ENCODE measurements at places on chromosomes 2 and 18.

GRCh38 chr2:143835481-143835880 is 684.4 kb downstream of the ZEB2 start:
- H3K27me3 ChIP-seq = no peaks in the 10 kb centered on the region
- H3K4me1 ChIP-seq = no peaks in the 10 kb centered on the region
- H3K27ac ChIP-seq = no peak overlapping the region
- H3K4me3 ChIP-seq = no peak overlapping the region
- no peak for DNase-seq

DNA sequence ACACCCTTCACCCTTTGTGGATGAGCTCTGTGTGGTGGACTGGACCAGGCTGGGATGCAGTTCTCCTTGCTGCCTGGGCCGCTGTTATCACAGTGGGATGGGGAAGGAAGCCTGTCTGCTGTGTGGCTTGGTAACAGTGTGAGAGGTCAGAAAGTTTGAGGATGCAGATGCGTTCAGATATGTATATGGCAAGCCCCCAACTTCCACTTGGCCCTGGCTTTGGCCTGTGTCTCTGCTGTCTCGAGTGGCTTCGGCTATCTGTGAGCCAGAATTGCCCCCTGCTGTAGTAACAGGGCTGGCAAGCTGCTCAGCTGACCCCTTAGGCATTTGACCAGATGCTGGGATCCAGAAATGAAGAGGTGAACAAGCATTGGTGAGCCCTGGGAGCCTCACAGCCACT is 106.8 kb downstream of the WDSUB1 start:
- no peak overlapping the region for H3K4me3 ChIP-seq
- no peaks in the 10 kb centered on the region for H3K36me3 ChIP-seq
- H3K27me3 ChIP-seq = no peaks in the 10 kb centered on the region

DNA sequence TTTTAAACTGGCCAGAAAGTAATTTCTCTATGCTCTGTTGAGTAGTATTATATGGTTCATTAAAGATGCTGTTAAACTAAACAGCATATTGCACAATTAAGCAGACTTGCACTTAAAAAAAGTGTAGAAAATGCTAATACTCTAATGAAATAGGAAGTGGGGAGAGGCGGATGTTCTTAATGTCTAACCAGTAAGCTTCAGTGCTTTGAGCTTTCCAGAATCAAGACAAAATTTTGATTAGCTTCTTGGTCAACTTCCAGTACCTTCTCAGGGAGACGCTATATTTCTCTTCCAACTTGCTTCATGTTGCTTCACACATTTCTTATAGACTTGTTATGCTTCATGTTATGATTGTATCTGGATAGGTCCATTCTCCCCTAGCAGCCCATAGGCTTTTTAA is 89.1 kb downstream of the MAP2 start:
- H3K36me3 ChIP-seq = no peaks in the 10 kb centered on the region
- no peak overlapping the region for H3K27ac ChIP-seq
- no peaks in the 10 kb centered on the region for H3K4me1 ChIP-seq
- DNase-seq = no peak
- no peaks in the 10 kb centered on the region for H3K27me3 ChIP-seq

GRCh38 chr2:222398446-222398885 is 25.9 kb upstream of the SGPP2 start:
- no peak overlapping the region for H3K27ac ChIP-seq
- H3K4me1 ChIP-seq = no peaks in the 10 kb centered on the region
- H3K4me3 ChIP-seq = no peak overlapping the region
- DNase-seq = no peak

DNA sequence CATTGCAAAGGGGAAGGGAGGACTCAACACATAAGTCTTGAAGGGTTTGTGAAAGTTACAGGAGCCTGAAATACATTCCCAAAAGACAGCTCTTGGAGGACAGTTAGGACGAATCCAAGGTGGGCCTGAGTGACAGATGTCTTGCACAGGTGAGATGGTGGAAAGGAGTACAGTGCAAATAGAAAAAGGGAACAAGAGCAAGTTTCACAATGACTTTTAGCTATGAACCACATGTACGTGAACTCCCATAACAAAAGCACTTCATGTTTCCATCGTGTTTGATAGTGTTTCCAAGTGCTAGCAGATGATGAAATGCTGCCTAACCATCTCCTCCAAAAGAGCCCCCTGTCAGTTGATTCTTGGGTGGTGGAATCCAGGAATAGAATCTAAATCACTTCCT is 1.8 kb downstream of the IL18RAP start:
- H3K27ac ChIP-seq = no peak overlapping the region
- no peak overlapping the region for H3K4me3 ChIP-seq
- H3K27me3 ChIP-seq = no peaks in the 10 kb centered on the region
- no peak for DNase-seq
- no peaks in the 10 kb centered on the region for H3K4me1 ChIP-seq

DNA sequence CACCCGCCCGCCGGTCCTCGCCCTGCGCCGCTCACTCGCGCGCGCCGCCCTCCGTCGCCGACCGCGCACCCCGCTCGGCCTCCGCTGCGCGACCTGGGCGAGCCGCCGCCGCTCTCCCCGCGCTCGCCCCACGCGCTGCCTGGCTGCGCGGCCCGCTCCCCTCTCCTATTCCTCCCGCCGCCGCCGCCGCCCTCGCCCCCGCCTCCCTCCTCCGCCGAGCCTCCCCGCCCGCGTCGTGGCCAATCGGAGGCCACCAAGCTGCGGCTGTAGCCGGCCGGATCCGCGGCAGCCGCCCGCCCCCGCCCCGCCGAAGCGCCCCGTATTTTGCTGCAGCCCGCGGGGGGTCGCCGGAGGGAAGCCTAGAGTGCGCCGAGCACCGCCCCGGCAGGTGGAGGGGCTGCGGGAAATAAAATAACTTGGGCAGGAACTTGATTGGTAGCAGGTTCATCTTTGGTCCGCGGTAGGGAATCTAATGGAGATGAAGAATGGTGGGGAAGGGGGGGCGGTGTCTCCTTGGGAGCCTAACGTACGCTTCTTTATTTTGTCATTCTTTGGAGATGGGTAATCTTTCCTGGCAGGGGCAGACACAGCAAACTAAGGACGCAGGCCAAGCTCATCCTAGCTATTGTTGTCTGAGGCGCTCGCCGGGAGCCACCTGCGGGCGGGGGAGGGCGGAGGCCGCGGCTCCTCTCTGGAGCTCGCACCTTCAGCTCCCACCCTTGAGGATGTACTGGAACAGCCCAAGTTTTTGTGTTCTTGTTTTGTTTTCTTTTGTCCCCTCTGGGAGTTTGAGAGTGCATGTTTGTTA is 1.1 kb upstream of the CDH2 start:
- peak; percentile 77 for DNase-seq
- H3K36me3 ChIP-seq = no peaks in the 10 kb centered on the region
- H3K27me3 ChIP-seq = no peaks in the 10 kb centered on the region
- peak overlapping the region; percentile 39 for H3K4me3 ChIP-seq
- peak overlapping the region; percentile 72 for H3K27ac ChIP-seq
- peaks cover 4% of the 10 kb centered on the region for H3K4me1 ChIP-seq

GRCh38 chr2:162480067-162480466 is 136.1 kb downstream of the GCA start:
- no peaks in the 10 kb centered on the region for H3K27me3 ChIP-seq
- H3K36me3 ChIP-seq = no peaks in the 10 kb centered on the region
- H3K27ac ChIP-seq = no peak overlapping the region
- no peaks in the 10 kb centered on the region for H3K4me1 ChIP-seq

GRCh38 chr2:241906826-241907570 is 37.5 kb downstream of the RTP5 start:
- H3K4me3 ChIP-seq = no peak overlapping the region
- H3K27me3 ChIP-seq = no peaks in the 10 kb centered on the region
- peak overlapping the region; percentile 38 for H3K27ac ChIP-seq
- peaks cover 11% of the 10 kb centered on the region for H3K4me1 ChIP-seq

GRCh38 chr2:21017748-21018276 is 26.1 kb downstream of the APOB start:
- H3K27ac ChIP-seq = no peak overlapping the region
- H3K27me3 ChIP-seq = no peaks in the 10 kb centered on the region
- H3K4me3 ChIP-seq = no peak overlapping the region
- H3K4me1 ChIP-seq = no peaks in the 10 kb centered on the region

- H3K27me3 ChIP-seq = no peaks in the 10 kb centered on the region
- H3K4me1 ChIP-seq = peaks cover 3% of the 10 kb centered on the region
- H3K4me3 ChIP-seq = no peak overlapping the region
Measured at GRCh38 chr2:161049559-161049958, 110.7 kb upstream of the TANK start.

DNA sequence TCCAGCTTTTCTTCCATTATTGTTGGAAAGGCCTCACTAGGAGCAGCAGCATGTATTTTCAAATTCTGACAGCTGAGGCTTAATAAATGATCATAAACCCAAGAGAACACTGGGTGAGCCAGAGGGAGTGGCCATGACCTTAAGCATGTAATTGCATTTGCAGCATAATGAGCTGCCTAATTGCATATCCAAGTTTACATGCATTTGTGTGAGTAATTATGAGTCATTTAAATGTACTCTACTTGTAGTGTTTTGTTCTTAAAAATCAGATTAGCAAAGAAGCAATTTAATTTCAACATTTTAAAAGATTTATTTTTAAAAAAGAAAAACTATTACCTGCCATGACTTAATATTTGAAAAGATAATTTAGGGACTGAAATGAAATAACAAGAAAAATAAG is 74.8 kb downstream of the NOL10 start:
- H3K36me3 ChIP-seq = no peaks in the 10 kb centered on the region
- no peak for DNase-seq
- no peaks in the 10 kb centered on the region for H3K4me1 ChIP-seq
- H3K27me3 ChIP-seq = no peaks in the 10 kb centered on the region

- no peaks in the 10 kb centered on the region for H3K36me3 ChIP-seq
- no peaks in the 10 kb centered on the region for H3K27me3 ChIP-seq
- DNase-seq = no peak
Measured at GRCh38 chr18:61738488-61738887, 154.3 kb downstream of the RNF152 start.

GRCh38 chr18:78605255-78605654 is 374.4 kb upstream of the SALL3 start:
- no peaks in the 10 kb centered on the region for H3K27me3 ChIP-seq
- H3K4me1 ChIP-seq = no peaks in the 10 kb centered on the region
- H3K36me3 ChIP-seq = no peaks in the 10 kb centered on the region

DNA sequence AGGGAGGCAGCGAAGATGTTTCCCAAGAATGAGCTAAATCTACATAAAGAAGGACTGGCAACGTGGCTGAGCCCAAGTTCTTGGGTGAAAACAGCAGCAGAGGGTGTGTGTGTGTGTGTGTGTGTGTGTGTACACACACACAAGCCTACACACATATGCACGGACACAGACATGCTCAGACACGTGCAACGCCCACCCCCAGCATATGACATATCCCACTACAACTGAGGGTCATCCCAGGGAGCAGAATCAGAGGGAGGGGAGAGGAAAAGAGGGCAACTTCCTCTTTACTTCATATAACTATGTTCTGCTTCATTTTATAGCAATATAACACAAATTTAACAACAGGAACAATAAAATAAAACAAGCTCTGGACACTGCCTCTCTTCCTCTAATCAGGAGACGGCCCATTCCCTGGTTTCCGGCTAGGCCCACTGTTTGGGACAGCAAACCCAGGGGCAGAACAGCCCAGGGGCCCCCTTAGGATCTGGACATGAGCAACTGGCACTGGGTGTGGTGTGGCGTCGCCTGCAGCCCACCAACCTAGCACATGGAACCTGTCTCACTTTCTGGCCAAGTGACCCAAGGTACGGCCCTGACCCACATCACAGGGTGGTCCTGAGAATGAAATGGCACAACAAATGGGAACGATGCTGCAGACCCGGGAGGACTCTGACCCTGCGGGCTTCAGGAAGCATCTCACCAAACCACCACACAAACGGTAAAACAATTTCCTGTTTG is 25.0 kb downstream of the FAM178B start:
- H3K27ac ChIP-seq = no peak overlapping the region
- DNase-seq = no peak
- no peak overlapping the region for H3K4me3 ChIP-seq
- no peaks in the 10 kb centered on the region for H3K27me3 ChIP-seq
- H3K4me1 ChIP-seq = no peaks in the 10 kb centered on the region

GRCh38 chr18:76988827-76989646 is 143.5 kb downstream of the MBP start:
- H3K27ac ChIP-seq = no peak overlapping the region
- no peaks in the 10 kb centered on the region for H3K27me3 ChIP-seq
- no peak overlapping the region for H3K4me3 ChIP-seq

DNA sequence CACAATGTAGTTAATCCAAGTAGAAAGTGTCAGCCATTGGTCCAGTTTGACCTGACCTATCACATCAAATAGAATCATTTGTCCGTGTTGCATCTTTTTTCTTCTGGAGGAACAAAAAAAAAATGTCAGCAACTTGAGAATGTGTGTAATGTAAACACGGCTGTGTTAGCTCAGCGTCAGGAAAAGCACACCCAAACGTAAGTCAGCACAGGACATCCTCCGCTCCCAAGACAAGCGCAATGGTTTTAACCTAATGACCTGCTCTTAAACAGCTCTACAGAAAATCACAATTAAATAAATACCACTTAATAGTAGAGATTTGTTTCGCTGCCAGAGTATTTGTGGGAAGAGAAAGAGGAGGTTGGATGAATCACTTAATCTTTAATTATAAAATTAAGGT is 59.4 kb downstream of the OSR1 start:
- H3K36me3 ChIP-seq = no peaks in the 10 kb centered on the region
- no peak overlapping the region for H3K4me3 ChIP-seq
- no peak overlapping the region for H3K27ac ChIP-seq
- no peaks in the 10 kb centered on the region for H3K27me3 ChIP-seq
- no peaks in the 10 kb centered on the region for H3K4me1 ChIP-seq
- DNase-seq = no peak

GRCh38 chr2:45938649-45939511 is 287.4 kb downstream of the PRKCE start:
- H3K36me3 ChIP-seq = no peaks in the 10 kb centered on the region
- H3K4me1 ChIP-seq = peaks cover 12% of the 10 kb centered on the region
- peak; percentile 66 for DNase-seq
- H3K4me3 ChIP-seq = no peak overlapping the region
- H3K27me3 ChIP-seq = no peaks in the 10 kb centered on the region
- H3K27ac ChIP-seq = no peak overlapping the region

- H3K27ac ChIP-seq = no peak overlapping the region
- DNase-seq = no peak
- no peaks in the 10 kb centered on the region for H3K27me3 ChIP-seq
- no peak overlapping the region for H3K4me3 ChIP-seq
- no peaks in the 10 kb centered on the region for H3K36me3 ChIP-seq
- no peaks in the 10 kb centered on the region for H3K4me1 ChIP-seq
Measured at GRCh38 chr18:354003-354402, 86.2 kb upstream of the THOC1 start.

DNA sequence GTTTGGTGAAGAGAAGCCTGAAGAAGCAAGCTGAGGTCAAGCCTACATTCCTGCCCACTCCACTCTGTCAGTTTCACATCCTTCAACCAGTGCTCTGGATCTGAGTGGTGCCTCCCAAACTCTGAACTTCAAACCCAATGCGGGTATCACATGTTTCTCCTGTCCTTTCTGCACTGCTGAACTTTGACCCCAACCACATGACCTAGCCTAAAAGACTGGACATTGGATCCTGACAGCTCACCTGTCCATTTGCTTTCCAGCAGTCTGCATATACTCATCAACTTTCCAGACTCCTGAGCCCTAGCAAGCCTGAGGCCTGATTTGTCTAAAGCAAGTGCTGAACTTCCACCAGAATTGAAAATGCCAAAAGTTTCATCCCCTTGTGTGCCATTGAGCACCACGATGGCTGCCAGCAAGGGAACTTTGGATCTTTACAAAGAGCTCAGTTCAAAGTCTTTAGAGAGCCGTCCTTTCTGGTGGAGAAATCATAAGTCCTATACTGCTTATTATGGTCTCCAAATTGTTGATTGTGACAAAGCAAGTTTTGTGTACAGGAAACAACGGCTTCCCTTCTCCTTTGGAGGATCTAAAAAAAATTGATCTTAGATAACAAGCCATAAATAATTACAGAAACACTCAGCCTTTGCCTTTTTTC is 37.6 kb upstream of the ITGA6 start:
- no peaks in the 10 kb centered on the region for H3K4me1 ChIP-seq
- no peak for DNase-seq
- no peaks in the 10 kb centered on the region for H3K27me3 ChIP-seq
- H3K36me3 ChIP-seq = no peaks in the 10 kb centered on the region
- no peak overlapping the region for H3K27ac ChIP-seq

Data from ovary (tissue), 10 donors.